ENCODE measurements at places on chromosomes 2 and 18.

- DNase-seq, result no peak
Measured at GRCh38 chr2:136207665-136208064, 89.7 kb upstream of the CXCR4 start.

DNA sequence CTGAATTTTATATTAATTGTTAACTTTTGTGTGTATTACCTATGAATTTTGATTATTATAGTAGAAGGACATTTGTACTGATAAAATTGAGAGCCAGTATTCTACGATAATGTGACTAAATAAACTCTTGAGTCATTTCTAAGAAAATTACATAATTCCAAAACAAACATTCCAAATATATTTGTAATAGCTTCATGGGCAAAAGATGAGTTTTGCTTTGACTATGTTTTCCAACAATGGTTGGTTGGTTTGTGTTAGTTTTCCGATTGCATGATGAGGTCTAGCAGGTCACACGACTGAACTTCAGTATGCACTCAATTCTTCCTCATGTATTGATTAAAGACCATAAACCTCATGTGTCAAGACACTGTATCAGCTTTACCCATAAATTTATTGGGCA is 71.7 kb upstream of the WDR75 start:
- DNase-seq, result no peak

GRCh38 chr2:114683251-114683650 is 240.8 kb downstream of the DPP10 start:
- DNase-seq, result no peak

- DNase-seq, result no peak
Measured at GRCh38 chr2:219406861-219407230, 11.3 kb upstream of the DES start.

DNA sequence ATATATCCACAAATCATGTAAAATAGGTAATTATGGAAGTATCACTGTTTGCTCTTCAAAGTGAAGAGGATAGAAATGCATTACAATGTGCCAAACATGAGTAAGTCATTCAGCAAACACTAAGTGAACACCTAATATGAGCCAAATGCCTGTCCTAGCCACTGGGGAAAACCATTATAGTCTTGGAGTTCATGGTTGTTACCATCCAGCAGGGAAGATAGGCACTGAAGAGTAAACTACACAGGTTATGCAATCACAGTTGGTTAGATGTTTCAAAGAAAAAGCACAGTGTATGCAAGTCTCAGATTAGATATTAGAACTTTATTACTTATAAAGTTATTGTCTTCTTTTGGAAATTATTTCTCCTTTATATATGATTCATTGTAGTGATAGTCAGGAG is 3.9 kb upstream of the SERPINB2 start:
- DNase-seq, result no peak

- DNase-seq, result no peak
Measured at GRCh38 chr2:170408461-170409163, 230.7 kb downstream of the MYO3B start.

- DNase-seq, result peak; percentile 17
Measured at GRCh38 chr18:23573626-23574431, 12.5 kb downstream of the NPC1 start.

DNA sequence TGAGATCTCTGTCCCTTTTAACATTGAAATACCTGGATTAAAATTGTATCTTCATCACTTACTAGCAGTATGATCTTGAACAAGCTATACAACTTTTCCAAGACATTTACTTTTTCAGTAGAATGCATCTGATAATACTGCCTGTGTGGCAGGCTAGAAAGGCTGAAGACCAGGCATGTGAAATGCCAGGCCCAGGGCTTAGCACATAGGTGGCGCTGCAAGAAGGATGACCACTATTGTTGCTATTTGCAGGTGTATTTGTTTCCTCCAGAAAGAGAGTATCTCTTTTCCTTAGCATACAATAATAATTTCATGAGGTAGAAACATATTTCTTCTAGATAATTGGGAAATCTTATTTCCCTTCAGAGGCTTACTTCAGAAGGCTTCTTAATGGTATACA is 331.3 kb downstream of the THSD7B start:
- DNase-seq, result no peak

GRCh38 chr18:63207143-63207790 is 112.3 kb downstream of the BCL2 start:
- no peak for DNase-seq

DNA sequence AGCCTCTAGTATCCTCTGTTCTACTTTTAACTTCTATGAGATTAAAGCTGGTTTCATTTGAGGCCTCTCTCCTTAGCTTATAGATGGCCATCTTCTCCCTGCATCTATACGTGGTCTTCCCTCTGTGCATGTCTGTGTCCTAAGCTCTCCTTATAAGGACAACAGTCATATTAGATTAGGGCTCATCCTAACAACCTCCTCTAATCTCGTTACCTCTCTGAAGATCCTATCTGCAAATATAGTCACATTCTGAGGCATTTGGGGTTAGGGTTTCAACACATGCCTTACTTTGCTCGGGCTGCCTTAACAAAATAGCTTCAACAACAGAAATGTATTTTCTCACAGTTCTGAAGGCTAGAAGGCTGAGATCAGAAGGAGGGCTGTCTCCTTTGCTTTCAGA is 11.6 kb upstream of the APOB start:
- no peak for DNase-seq

All from activated CD4-positive, alpha-beta T cell treated with anti-CD3 and anti-CD28 coated beads, Interleukin-2, amount 50 U/mL, for 24 hours (primary cell).